ENCODE measurements at places on chromosomes 7 and 10.

DNA sequence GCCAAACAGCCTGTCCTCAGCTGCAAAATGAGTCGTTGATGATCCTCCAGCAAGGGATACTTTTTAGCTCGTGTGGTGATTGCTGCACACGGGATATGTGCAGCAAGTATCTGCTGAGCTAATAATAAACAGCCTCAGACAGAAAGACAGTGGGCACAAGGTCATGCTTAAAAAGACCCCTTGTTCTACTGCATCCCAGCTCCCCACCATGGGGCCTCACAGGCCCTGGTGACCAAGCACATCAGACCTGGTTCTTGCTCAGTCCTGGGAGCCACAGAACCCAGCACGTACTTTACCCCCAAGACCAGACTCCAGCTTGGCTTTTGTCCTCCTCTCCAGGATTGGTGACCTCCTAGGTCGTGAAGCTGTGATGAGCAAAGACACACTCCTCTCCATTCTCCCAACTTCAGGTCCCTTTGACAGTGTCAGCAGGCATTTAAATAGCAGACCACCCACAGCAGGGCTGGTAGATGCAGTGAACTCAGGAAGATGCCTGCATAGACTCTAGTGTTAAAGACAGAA, 50.5 kb downstream of the EGFR start:
- H3K27ac ChIP-seq: no peak overlapping the region
- H3K4me3 ChIP-seq: no peak overlapping the region
- peaks cover 31% of the 10 kb centered on the region for H3K27me3 ChIP-seq
- no peak for DNase-seq
- H3K36me3 ChIP-seq: no peaks in the 10 kb centered on the region
- H3K4me1 ChIP-seq: peaks cover 15% of the 10 kb centered on the region

GRCh38 chr7:149716007-149716931, 57.1 kb downstream of the ZNF467 start:
- DNase-seq: no peak
- peaks cover 40% of the 10 kb centered on the region for H3K4me1 ChIP-seq
- peak overlapping the region; percentile 88 for H3K4me3 ChIP-seq
- H3K36me3 ChIP-seq: peaks cover 8% of the 10 kb centered on the region
- no peak overlapping the region for H3K27ac ChIP-seq
- no peaks in the 10 kb centered on the region for H3K27me3 ChIP-seq

GRCh38 chr7:138465046-138465445, 5.0 kb downstream of the TRIM24 start:
- no peak overlapping the region for H3K27ac ChIP-seq
- peaks cover 60% of the 10 kb centered on the region for H3K4me1 ChIP-seq

DNA sequence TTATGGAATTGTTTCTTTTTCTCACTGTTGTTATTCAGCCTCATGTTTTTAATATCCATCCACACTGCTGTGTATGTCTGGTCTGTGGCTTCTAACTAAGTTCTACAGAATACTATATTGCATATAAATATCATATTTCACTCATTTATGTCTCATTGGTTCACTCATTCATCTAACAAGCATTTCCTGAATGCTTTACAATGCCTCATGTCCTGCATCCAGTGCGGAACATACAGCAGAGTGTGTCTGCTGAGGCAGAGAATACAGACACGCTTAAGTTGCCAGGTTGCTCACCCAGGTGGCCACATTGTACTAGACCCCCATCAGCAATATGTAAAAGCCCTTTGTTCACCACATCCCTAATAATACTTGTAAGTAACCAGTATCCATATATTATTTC, 111.8 kb upstream of the CNTNAP2 start:
- H3K27ac ChIP-seq: no peak overlapping the region
- no peaks in the 10 kb centered on the region for H3K4me1 ChIP-seq
- no peaks in the 10 kb centered on the region for H3K36me3 ChIP-seq
- no peak overlapping the region for H3K4me3 ChIP-seq
- H3K27me3 ChIP-seq: no peaks in the 10 kb centered on the region

GRCh38 chr7:143882604-143883078, 19.3 kb downstream of the TCAF1 start:
- peak overlapping the region; percentile 60 for H3K4me3 ChIP-seq
- no peak for DNase-seq
- H3K36me3 ChIP-seq: no peaks in the 10 kb centered on the region
- peaks cover 27% of the 10 kb centered on the region for H3K4me1 ChIP-seq

DNA sequence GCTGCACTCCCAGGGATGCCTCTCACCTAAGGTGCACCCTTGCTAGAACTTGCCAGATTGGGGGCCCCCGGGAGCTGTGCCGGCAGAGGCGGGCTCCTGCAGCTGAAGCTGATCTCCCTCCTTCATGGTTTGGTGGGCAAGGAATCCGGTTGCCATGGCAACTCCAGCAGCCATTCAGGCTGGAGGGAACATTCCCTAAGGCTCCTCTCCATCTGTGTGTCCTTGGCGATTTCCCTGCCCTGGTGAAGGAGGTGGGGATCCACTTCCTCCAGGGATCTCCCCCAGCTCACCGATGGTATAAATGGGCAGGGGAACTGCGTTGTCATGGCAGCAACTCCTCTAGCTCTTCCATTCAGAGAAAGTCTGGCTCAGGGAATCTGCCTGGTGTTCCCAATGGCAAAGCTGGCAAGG, 49.6 kb upstream of the GPR158 start:
- DNase-seq: no peak
- no peak overlapping the region for H3K27ac ChIP-seq
- H3K4me1 ChIP-seq: no peaks in the 10 kb centered on the region

DNA sequence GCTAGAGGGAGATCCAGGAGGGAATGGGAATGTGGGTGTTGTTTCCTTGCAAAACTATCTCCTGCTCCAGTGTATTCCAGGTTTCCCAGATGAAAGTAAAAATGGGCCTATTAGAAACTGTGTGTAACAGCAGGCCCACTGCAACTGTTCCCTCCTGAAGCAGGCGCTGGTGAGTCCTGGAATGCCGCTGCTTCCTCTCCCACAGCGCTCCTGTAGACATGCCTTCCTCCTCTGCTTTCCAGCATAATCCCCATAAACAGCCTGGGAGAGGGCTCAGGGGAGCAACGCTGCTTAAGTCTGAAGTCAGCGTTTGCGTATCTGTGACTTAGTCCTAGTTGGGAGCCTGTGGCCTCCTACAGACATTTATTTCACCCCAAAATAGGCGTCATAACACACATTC, 551.0 kb upstream of the FOXK1 start:
- DNase-seq: no peak
- H3K36me3 ChIP-seq: no peaks in the 10 kb centered on the region
- H3K27me3 ChIP-seq: no peaks in the 10 kb centered on the region
- H3K4me1 ChIP-seq: no peaks in the 10 kb centered on the region

GRCh38 chr10:28467615-28468014, 65.3 kb upstream of the WAC start:
- no peak for DNase-seq
- no peaks in the 10 kb centered on the region for H3K36me3 ChIP-seq
- H3K4me3 ChIP-seq: no peak overlapping the region
- no peaks in the 10 kb centered on the region for H3K27me3 ChIP-seq
- no peak overlapping the region for H3K27ac ChIP-seq
- no peaks in the 10 kb centered on the region for H3K4me1 ChIP-seq

GRCh38 chr7:157516311-157516710, 179.5 kb downstream of the DNAJB6 start:
- no peak overlapping the region for H3K27ac ChIP-seq
- no peaks in the 10 kb centered on the region for H3K36me3 ChIP-seq
- no peaks in the 10 kb centered on the region for H3K4me1 ChIP-seq
- no peak overlapping the region for H3K4me3 ChIP-seq

DNA sequence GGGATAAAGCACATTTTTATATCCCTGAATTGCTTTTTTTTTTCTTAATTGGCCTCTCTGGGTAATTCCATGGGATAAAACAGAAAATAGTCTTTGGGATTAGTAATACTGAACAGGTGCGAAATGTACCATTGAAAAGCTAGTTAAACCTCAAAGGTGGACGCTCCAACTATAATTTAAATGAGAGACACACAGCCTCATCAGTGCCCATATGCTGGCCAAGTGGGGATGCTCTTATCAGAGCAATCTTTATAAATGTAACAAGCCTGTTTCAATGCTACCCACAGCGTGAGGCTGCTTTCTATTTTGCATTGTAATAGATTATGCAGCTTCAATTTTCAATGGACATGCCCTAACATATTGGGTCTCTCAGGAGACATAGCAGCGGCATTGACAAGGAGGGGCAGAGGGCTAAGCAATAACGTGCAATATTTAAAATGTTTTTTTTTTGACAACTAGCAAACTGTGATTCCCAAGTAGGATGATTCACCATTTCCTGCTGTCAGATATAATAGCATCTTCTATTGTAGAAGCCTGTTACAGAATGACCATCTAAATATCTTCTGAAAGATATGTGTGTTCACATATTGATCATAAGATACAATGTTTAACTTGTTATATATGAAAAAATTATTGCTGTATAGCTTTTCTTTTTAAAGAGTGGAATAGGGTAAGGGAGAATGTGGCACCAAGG, 91.3 kb upstream of the BET1 start:
- no peaks in the 10 kb centered on the region for H3K36me3 ChIP-seq
- peaks cover 32% of the 10 kb centered on the region for H3K27me3 ChIP-seq
- no peak overlapping the region for H3K4me3 ChIP-seq
- no peaks in the 10 kb centered on the region for H3K4me1 ChIP-seq
- no peak for DNase-seq
- no peak overlapping the region for H3K27ac ChIP-seq
